Neural crest cell (in vitro differentiated cells): ENCODE measurements at places on chromosomes 11 and 22. TPM values are rescaled to one million over a fixed set of nuclear protein-coding genes. Genes with fewer than 3 reads are reported as not detected.

GRCh38 chr11:121368364-121369240 is 76.0 kb downstream of the SC5D start:
- H3K27ac ChIP-seq: no peak overlapping the region
- H3K36me3 ChIP-seq: no peaks in the 10 kb centered on the region
- no peaks in the 10 kb centered on the region for H3K27me3 ChIP-seq
- no peak overlapping the region for H3K4me3 ChIP-seq

DNA sequence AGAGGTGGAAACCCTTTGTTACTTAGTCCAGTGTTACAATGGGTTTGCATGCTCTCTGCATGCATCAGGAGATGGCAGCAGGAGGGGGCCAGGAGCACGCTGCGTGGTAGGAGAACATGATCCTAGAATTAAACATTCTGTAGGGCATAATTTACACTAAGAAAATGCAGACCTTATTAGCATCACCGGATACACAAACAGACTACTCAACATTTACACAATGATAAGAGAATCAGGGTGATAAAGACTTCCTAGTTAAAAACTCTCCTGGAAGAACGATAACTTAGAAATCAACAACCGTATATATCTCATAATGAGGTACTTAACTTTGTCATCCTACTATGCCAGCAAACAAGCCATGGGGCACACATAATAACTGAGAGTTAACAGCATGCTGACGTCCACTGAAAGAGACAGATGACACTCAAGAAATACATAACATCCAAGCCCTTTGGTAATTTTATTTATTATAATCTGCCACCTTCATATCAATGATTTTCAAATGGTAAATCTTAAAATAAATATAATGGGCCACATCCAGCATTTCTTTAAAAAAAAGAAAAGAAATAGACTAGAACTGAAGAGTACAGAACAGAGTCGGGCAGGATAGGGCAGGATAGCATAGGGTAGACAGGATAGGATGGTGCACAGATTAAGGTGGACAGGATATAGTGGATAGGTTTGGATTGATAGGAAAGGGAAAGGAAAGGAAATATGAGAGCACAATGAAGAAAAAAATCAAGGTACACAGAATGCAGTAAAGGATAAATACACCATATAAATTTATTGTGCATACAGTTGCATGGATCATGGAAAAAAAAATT is 27.5 kb downstream of the CADM1 start:
- H3K27me3 ChIP-seq: no peaks in the 10 kb centered on the region
- no peak overlapping the region for H3K4me3 ChIP-seq
- H3K27ac ChIP-seq: peak overlapping the region; percentile 94
- DNase-seq: no peak

DNA sequence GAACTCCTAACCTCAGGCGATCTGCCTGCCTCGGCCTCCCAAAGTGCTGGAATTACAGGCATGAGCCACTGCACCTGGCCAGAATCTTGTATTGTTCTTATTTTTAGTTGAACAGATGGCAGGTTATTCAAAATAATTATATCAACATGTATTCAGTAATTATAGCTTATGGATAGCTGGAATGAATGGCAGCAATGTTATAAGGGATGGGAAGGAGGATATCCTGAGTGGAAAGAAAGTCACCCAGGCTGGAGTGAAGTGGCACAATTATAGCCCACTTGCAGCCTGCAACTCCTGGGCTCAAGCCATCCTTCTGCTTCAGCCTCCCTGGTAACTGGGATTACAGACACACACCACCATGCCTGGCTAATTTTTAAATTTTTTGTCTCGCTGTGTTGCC is 88.1 kb downstream of the MED15 start:
- no peak for DNase-seq
- H3K27me3 ChIP-seq: no peaks in the 10 kb centered on the region
- H3K4me1 ChIP-seq: no peaks in the 10 kb centered on the region

DNA sequence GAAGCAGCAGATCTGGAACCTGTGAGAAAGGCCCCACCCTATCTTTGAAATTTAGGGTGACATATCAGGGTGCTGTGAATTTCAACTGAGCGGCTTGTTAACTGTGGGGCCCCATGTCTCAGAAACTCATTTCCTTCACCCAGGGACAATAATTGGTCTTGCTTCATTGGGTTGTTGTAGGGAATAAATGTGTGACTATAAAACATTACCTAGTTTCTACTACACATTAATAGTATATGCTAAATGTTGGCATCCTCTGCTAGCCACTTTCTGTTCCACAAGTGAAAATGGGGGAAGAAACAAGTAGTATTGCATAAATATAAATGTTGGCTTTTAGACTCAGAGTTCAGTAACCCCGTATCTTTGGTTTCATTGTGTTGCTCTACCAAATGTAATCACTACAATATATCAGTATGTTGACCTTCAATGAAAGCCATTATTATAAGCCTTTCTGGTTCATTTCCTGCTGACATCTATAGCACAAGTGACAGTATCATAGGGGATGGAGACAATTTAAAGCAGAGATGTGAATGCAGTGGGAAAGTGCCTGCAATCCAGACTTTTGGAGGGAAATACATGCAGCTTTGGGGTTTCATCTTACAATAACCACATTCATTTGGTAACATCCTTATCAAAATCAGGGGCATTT is 905.5 kb upstream of the RAG2 start:
- H3K27me3 ChIP-seq: no peaks in the 10 kb centered on the region
- no peak for DNase-seq
- H3K4me1 ChIP-seq: peaks cover 39% of the 10 kb centered on the region
- H3K27ac ChIP-seq: no peak overlapping the region

GRCh38 chr11:35583126-35583525 is 35.1 kb upstream of the FJX1 start:
- H3K4me3 ChIP-seq: no peak overlapping the region
- peaks cover 14% of the 10 kb centered on the region for H3K4me1 ChIP-seq
- peaks cover 5% of the 10 kb centered on the region for H3K27me3 ChIP-seq
- H3K27ac ChIP-seq: no peak overlapping the region

The CRYBA4 gene
- not detected in 2 replicates for total RNA-seq

DNA sequence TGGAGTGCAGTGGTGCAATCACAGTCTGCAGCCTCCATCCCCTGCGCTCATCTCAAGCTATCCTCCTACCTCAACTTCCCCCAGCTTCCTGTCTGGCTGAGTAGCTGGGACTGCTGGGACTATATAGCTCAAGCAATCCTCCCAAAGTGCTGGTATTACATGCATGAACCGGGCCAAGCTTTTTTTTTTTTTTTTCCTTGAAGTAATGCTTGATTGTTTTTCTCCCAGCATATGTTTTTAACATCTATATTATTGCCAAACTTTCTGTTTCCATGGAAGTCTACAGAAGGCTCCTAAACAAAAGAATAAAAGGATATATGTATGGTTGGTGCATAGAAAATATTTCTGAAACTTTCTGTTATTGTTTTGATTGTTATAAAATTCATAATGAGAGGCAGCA is 853.6 kb downstream of the KCNA4 start:
- H3K4me1 ChIP-seq: peaks cover 4% of the 10 kb centered on the region
- H3K36me3 ChIP-seq: no peaks in the 10 kb centered on the region
- no peak overlapping the region for H3K4me3 ChIP-seq

- H3K4me3 ChIP-seq: peak overlapping the region; percentile 23
- H3K27ac ChIP-seq: peak overlapping the region; percentile 50
- H3K27me3 ChIP-seq: peaks cover 29% of the 10 kb centered on the region
- peaks cover 32% of the 10 kb centered on the region for H3K4me1 ChIP-seq
- no peak for DNase-seq
Observed at GRCh38 chr11:64757549-64758329, 2.0 kb downstream of the PYGM start.

The FXYD6 gene
- total RNA-seq: 113 TPM in 2 replicates

GRCh38 chr11:19735909-19736498 is 23.4 kb downstream of the NAV2 start:
- DNase-seq: no peak
- no peaks in the 10 kb centered on the region for H3K27me3 ChIP-seq
- H3K4me3 ChIP-seq: no peak overlapping the region
- H3K4me1 ChIP-seq: peaks cover 37% of the 10 kb centered on the region
